ENCODE measurements at places on chromosomes 1 and 21. TPM values are rescaled to one million over a fixed set of nuclear protein-coding genes. Genes with fewer than 3 reads are reported as not detected.

The DDAH1 gene
- 14.1 TPM for total RNA-seq

The C8B gene
- total RNA-seq: not detected

DNA sequence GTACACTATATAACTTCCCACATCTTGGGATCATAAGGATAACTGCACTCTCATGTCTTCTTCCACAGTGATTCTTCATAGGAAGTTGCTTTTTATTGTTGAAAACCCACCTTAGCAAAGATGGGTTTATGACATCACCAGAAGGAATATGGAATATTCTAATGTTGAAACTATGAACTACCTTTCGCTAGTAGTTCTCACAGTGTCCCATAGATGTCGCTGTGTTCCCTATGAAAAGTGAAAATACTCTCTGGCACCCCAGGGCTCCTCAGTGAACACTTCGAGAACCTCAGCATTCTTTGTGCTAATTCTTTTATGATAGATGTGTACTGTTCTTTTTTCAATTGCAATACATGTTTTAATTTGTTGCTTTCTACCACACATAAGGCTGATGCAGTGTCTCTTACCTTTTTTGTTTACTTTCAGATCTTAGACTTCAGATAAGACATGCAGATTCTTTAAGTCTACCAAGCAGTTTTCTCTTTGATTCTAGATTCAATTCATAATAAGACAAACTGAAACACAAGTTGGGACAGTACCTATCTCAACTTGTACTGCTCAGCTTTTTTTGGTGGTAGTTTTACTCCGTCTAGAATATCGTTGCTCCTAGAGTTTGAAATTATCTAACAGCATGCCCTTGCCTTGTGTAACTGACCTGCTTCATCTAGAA lies 90.8 kb downstream of the GTF2B start:
- no peak for DNase-seq
- H3K27ac ChIP-seq: no peak overlapping the region
- no peak overlapping the region for H3K4me3 ChIP-seq
- H3K36me3 ChIP-seq: no peaks in the 10 kb centered on the region
- no peaks in the 10 kb centered on the region for H3K27me3 ChIP-seq

The LDLRAD1 gene
- 1.2 TPM for total RNA-seq

- no peak overlapping the region for H3K4me3 ChIP-seq
- H3K27me3 ChIP-seq: no peaks in the 10 kb centered on the region
- H3K4me1 ChIP-seq: no peaks in the 10 kb centered on the region
- H3K36me3 ChIP-seq: no peaks in the 10 kb centered on the region
Observed at GRCh38 chr1:99992760-99993467, 23.1 kb downstream of the SLC35A3 start.

DNA sequence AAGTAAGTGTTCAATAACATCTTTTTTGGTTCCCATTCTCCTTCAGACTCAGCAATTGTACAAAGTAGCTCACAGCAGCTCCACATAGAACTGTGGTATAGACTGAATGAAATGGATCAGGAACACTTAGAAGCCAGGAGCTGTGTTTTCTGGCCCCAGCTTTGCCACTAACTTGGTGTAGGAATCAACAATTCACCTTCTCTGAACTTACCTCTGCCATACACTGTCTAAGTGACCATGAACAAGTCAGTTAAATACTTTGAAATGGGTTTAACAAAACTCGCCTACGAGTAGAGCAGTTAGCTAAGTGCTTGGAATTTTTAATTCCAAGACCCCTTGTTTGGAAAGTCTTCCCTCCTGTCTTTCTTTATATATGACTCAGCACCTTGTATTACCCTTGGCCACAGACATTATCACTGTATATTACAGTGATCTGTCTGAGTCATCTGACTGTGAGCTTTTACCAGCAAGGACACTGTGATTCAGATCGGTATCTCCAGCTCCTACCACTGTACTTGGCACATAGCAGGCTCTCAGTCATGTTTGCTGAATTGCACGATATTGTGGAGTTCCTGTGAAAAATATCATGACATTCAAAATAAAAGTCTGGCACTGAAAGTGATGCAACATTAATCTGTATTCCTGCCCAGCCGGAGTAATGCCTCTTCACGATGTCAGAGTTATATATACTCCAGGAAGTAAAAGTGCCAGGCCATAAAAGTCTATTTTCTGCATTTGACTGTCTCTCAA lies 101.7 kb upstream of the BEND5 start:
- H3K4me1 ChIP-seq: no peaks in the 10 kb centered on the region
- H3K4me3 ChIP-seq: no peak overlapping the region
- H3K27ac ChIP-seq: no peak overlapping the region
- no peak for DNase-seq
- no peaks in the 10 kb centered on the region for H3K27me3 ChIP-seq

The TAS1R1 gene
- total RNA-seq: not detected

DNA sequence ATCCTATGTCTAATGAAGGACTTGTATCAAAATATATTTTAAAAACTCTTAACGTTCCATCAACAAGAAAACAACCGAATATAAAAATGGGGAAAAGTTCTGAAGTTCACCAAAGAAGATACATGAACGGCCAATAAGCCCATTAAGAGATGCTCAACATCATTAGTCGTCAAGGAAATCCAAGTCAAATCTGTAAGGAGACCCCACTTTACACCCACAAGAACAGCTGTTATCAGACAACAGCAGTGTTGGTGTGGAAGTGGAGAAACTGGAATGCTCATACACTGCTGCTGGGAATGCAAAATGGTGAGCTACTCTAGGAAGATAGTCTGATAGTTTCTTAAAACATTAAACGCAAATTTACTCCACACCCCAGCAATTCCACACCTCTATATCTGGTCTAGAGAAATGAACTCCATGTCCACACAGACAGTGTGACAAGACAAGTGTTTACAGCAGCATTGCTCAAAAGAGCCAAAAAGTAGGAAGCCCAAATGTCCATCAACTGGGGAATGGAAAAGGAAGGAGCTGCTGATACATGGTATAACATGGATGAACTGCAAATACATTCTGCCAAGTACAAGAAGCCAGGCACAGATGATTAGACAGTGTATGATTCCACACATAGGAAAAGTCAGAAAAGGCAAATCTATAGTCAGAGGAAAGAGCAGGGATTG lies 18.5 kb downstream of the UBE2G2 start:
- H3K36me3 ChIP-seq: no peaks in the 10 kb centered on the region
- no peak overlapping the region for H3K27ac ChIP-seq
- DNase-seq: no peak
- H3K4me3 ChIP-seq: no peak overlapping the region

DNA sequence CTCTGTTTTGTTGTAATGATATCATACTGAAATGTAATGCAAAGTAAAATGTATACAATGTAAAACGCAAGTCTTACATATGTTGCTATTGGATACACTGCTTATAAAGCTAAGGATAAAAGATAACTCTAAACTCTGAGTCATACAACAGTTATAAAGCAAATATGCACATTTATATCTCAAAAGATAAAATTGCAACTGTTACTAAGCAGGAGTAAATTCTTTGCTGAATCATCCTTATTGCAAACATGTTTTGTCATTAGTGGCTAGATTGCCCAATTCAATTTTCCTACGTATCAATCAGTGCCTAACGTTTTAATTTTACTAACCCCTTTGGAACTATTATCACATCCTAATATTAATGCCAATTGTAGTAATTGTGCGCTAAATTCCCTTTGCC lies 762.9 kb downstream of the LTN1 start:
- no peaks in the 10 kb centered on the region for H3K36me3 ChIP-seq
- no peak overlapping the region for H3K4me3 ChIP-seq
- no peak for DNase-seq
- no peaks in the 10 kb centered on the region for H3K27me3 ChIP-seq

The ADAMTS4 gene
- total RNA-seq: 1.3 TPM

DNA sequence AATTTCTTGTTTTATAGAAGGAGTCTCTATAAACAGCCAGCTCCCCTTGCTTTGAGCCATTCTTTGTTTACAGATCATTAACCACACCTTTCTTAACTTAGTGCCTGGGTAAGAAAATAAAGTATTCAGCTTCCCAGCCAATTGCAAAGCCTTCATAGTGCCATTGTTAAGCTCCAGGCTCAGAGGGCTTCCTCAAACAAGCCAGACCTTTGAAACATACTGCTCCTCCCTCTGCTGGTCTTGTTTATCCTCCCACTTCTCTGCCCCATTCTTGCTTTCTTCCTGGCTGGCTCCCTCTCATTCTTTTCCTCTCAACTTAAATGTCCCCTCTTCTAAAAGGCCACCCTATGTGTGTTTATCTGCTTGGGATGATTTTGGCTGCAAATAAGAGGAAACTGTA lies 319.4 kb upstream of the ST6GALNAC5 start:
- no peaks in the 10 kb centered on the region for H3K4me1 ChIP-seq
- no peak for DNase-seq
- H3K27ac ChIP-seq: no peak overlapping the region
- H3K4me3 ChIP-seq: no peak overlapping the region

DNA sequence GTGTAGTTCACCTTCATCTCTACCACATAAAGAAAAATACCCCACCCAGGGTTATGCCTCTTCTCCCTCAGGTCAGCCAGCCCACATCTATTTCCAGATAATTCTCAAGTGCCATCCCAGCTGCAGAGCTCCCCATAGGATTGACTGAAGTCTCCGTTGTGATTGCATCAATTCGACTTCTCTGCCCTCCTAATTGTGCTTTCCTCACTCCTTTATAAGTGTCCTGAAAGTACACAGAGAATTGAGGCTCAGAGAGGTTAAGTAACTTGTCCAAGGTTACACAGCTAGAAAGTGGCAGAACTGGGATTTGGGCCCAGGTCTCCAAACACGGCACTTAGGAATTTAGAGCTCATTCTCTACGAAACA lies 15.0 kb downstream of the ZSWIM5 start:
- no peaks in the 10 kb centered on the region for H3K27me3 ChIP-seq
- no peak for DNase-seq
- H3K4me1 ChIP-seq: no peaks in the 10 kb centered on the region
- H3K27ac ChIP-seq: no peak overlapping the region
- no peak overlapping the region for H3K4me3 ChIP-seq
- no peaks in the 10 kb centered on the region for H3K36me3 ChIP-seq
